ENCODE measurements at places on chromosomes 7 and 10.

DNA sequence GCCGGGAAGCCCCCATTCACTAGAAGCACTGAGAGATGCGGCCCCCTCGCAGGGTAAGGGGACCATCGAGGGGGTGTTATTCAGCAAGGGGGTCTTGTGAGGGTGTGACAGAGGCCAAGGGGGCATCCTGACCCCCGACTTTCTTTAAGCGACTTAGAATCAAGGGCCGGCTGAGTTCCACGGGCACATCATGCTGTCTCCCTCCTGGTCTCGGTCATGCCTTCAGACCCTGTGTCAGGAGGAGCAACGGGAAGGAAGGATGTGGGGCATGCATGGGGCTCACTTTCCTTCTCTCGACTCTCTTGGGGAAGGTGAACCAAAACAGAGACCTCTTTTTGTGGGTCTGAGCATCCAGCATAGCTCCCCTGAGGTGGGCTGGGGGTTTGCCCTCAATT lies 2.5 kb downstream of the ACSL5 start:
- DNase-seq = no peak

GRCh38 chr10:63696205-63696604 lies 175.0 kb downstream of the REEP3 start:
- no peak for DNase-seq

GRCh38 chr7:102096706-102097427 lies 189.8 kb upstream of the SH2B2 start:
- no peak for DNase-seq

GRCh38 chr10:109972372-109973001 lies 35.3 kb upstream of the ADD3 start:
- no peak for DNase-seq

GRCh38 chr10:1290071-1290471 lies 233.9 kb downstream of the WDR37 start:
- no peak for DNase-seq

DNA sequence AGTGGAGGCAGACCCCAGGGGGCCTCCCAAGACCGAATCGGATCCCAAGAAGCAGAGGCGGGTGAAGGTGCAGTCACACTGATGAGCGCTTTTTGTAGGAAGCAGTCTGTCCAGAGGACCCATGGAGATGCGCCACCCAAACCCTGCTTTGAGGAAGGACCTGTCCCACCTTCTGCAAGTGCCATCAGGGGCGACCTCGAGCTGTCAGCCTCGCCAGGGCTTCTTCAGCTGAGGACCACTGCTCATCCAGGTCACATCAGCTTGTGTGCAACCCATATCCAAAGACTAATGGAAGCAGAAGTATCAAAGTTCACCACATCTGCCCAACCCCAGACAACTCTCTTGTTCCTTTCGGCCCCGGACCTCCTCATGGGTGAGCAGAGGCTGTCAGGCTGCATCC lies 61.5 kb downstream of the KCNH2 start:
- no peak for DNase-seq

DNA sequence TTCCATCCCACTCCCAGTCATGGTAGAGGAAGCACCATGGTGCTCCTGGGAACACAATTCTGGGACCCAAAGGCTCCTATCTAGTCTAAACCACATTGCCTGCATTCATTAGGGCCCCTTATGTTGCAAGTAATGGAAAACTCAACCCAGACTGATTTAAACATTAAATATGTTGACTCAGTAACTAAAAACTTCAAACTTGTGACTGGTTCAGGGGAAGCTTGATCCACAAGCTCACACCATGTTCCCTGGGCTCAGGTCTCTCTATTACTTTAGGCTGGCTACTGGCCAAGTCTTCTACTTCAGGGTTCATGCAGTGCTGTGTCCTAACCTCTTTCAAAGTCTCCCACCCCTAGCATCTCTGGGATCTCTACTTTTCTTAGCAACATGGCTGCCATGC lies 13.1 kb downstream of the WNT16 start:
- no peak for DNase-seq

DNA sequence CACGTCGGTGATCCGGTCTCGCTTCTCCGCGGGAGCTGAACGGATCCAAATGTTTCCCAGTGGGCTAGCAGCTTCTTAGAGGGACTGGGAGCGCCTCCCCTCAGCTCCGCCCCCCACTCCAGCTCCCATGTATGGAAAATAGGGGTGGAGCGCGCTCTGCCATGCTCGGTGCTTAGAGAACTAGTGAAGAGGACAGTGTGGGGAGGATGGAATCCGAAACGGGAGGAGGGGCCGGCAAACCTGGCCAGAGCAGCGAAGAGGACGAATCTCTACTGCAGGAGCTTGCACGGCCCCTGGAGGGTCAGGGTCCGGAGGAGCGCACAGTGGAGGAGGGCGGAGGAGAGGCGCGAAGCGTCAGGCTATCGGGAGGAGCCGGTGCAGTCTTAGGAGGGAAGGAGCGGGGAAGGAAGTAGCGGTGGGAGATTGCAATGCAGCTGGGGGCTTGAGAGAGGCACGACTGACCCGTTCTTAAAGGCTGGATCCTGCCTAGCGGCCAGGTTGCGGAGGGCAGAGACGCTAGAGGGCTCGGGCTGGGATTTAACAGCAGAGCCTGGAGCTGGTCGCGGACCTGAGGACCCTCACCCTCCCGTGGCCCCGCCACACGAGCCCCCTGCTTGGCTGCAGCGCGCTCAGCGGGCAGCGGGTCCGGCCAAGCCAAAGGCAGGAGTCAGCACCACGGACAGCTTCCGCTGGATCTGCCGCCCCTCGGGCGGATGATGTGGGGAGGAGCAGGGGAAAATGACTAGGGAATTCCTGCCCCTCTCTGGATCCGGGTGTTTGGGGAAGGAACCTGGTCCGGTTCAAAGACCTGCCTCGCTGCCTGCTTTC lies at the start of gene PRLHR:
PRLHR (minus strand) TSS at position 51 of the 828 bp plus-strand sequence. CDS start 404 bp downstream, outside the sequence.
- no peak for DNase-seq

GRCh38 chr7:150838965-150839650 lies 13.2 kb upstream of the AOC1 start:
- DNase-seq = no peak

- no peak for DNase-seq
Observed at GRCh38 chr7:47371733-47372368, 210.1 kb downstream of the TNS3 start.

All from GOT3 (cell line).